Suprapubic skin (tissue), 4 donors: ENCODE measurements at places on chromosomes 7 and 10.
A peak's percentile ranks its signal among the peaks of the same experiment; 100 is the strongest.

GRCh38 chr10:96647466-96647865 lies 60.7 kb upstream of the TM9SF3 start:
- no peak for DNase-seq

GRCh38 chr10:86599729-86600128 lies 54.6 kb upstream of the OPN4 start:
- no peak for DNase-seq

DNA sequence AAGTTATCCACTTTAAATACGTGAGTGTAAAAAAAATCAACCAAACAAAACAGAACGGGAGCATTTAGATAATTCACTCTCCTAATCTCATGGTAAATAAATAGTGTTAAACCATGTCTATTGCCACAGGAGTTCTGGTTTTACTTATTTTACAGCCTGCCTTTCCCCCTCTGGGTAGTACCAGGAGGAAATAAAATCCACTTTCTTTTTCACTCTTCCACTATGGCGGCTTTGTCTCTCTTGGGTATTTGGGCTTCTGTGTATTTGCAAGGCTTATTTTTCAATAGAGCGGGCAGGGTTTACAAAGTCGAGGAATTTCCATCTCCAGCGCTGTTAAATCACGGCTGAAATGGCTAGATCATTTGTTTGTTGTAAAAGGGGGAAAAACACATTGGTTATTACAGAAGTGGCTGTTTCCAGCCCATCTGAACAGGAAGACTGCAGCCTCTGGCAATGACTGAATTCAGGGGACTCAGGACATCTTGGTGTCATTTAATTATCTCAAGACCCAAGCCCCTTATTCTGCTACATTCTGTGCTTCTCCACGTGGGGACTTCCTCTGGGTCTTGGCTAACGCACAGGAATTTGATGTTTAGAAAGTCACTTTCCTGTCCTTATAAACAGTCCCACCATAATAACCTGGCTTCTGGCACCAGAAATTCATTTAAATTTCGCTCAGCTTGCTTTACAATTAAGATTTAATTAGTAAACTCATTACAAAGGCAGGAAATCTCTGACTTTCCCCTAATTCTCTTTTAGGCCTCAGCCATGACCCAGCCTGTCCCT lies 323.9 kb downstream of the GATA3 start:
- DNase-seq: no peak

DNA sequence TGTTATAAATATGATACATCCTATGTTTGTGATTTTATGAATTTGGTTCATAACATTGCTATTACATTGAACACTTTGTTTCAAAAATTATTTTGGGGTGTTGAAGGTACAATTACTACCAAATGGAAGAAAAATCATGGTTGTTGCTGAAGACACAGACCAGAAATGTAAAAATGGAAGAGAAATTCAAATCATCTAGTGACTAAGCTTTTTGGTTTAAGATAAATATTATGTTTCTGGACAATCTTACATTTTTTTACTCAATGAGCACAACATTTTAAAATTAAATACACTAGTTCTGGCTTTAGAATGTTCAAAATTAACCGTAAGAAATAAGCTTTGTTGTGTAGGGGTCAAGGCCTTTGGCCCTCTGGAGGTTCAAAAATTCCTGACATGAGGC lies 82.7 kb downstream of the GNAT3 start:
- DNase-seq: no peak

DNA sequence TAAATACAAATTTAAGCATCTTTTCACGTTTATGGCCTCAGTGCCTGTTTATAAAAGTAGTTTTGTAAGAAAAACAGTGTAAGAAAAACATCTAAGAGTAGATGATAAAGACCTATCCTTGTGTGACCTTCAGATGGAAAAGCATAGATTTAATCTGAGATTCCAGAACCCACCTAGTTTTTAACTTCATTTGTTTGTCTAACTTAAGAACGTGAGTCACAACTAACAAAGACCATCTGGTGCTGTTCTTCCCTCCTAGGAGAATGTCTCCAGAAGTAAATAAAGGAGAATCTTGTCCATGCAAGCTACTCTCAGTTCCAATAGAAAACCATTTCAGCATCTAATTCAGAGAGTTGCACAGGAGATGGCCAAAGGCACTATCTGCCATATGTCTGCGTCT lies 265.4 kb upstream of the C7orf33 start:
- DNase-seq: no peak

GRCh38 chr7:104255194-104255593 lies 47.4 kb upstream of the ORC5 start:
- DNase-seq: no peak

- DNase-seq: no peak
Observed at GRCh38 chr7:45278763-45279398, 121.3 kb downstream of the RAMP3 start.

DNA sequence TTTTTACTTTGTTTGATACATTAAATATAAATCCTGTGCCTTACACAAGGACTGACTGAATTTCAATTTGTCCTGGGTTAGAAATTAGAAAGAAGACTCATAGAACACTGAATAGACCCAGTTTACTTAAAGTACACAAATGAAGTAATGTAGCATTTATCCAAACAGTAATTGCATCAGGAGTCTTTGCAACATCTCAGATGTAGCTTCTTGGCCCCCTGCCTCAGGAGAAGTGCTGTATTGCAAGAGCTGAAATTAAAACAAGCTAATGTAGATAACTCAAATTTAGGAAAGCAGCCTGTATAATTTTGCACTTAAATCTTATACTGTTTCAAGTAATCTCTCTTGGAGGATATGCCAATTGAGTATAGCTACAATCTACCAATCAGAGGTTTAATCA lies 54.3 kb upstream of the KCND2 start:
- DNase-seq: no peak

GRCh38 chr10:131980761-131981428 lies 828 bp downstream of the BNIP3 start:
- no peak for DNase-seq

GRCh38 chr7:38368191-38368605 lies 94.8 kb upstream of the TARP start:
- DNase-seq: peak; percentile 72
